GM06990 (cell line): ENCODE measurements at places on chromosomes 13 and 19.
A peak's percentile ranks its signal among the peaks of the same experiment; 100 is the strongest.

DNA sequence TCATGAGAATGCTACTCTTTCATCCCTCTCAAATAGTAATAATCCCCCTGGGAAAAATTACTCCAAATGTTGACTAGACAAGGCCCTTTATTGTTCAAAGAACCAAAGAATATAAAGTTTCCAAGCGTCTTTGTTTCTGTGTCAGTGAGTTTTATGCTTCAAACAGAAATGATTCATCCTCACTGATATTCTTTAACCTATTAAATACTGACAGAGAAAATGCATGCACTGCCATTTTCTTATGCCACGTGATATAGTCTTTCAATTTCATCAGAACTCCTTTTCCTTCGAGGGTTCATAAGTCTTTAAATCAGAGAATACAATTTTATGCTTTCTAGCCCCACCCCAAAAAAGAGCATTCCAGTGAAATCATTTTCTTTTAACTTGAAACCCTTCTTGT, 211.6 kb downstream of the SHISA2 start:
- DNase-seq = no peak

GRCh38 chr19:49244256-49244655, 80.7 kb downstream of the SLC6A16 start:
- no peak for DNase-seq

DNA sequence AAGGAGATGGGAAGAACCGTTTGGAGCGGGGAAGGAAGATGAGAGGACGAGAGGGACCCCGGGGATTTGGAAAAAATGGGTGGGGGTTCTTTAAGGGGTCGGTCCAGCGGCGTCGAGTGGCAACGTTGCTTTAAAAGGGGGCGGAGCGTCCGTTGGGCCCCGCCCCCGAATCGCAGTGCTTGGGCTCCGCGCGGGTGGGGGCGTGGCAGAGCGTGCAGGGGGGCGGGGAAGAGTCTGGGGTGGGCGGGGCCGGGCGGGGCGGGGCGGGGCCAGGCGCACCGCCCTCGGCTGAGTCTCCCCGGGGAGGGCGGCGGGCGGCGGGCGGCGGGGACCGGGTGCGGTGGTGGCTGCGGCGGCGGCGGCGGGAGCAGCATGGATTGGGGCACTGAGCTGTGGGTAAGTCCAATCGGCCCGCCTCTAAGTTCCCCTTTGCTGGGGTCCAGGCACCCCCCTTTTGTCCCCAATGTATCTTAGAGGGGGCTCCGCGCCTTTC, at the start of gene TRIP10:
TRIP10 (plus strand) TSS at position 291 of the 493 bp plus-strand sequence; CDS start at position 373, 82 bp downstream.
- peak; percentile 80 for DNase-seq

- no peak for DNase-seq
These were observed 41.7 kb upstream of the TFDP1 start for GRCh38 chr13:113542751-113543424.

DNA sequence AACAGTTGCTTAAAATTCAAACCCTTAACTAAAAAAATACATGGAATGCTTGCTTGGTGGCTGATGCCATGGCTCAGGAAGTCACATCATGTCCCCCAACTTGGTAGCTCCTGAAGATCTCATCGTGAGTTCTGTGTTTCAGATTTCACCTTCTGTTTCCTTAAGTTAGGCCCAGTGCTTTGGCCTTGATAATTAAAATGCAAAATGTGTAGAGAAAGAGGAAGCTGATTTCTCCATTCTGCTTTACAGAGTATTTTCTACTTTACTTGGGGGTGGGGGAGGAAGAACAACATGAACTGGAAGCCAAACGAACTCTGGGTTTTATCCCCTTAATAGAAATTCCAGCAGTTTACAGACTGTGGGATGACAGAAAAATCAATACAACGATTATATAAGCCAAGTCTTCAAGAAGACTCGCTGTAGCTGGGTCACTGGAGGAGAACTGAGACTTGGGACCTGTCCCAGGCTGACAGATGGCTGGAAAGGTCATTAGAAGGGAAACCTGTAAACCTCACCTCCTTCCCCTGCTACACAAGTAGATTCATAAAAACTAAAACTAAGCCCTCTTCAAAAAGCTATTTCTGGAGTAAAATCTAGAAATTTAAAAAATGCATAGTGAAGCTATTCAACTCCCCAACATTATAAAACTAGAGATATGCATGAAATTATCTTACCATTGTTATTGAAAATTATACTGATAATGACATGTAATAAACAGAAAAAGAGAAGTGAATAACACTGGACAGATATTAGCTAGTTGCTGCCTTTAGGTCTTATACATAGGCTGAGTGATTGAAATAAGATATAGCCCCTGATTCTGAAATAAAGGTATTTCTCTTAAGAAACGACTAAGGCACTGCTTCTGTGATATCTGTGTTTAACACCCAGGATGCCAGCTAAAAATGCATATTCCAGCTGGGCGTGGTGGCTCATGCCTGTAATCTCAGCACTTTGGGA, 22.1 kb upstream of the GGACT start:
- peak; percentile 18 for DNase-seq
